Body of pancreas (tissue), 4 donors: ENCODE measurements at places on chromosomes 11 and 22.

GRCh38 chr22:41742918-41743317 is 43.6 kb downstream of the MEI1 start:
- DNase-seq: no peak

DNA sequence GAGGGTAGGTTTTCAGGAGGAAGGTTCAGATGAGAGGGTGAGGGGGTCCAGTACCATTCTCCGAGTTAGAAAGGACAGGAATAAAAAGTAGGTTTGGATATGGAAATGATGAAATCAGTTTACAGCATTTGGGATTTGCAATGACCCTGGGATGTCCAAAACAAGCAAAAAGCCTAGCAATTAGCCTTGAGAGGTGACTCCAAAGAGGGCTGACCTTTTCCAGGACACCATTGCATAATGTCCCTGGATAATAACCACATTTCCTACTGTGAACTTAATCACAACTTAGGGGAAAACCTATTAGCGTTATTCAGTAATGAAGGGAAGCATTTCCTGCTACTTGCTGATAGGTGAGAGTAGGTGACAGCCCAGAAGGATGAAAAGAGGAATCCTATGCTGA is 101.4 kb upstream of the ARHGAP42 start:
- no peak for DNase-seq

DNA sequence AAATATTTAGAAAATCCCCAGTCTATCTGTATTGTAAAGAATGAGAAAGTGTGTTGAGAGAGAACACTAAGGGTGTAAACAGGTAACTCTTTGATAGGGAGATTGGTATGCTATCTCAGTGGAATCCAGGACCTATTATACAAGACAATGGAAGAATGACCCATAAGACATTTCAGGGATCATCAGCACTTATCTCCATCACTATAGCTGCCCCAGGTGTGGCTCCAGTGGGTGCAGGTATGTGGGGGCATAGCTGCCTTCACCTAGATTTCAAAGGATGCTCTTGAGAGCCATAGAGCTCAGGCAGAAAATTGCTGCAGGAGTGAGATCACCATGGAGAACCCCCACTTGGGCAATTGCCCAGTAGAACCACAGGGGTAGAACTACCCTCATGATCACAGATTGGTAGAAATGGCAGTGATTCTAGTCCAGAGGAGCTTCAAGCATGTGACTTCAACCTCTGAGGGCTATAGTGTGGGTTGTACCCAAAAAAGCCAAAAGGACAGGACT is 252.3 kb upstream of the TBCEL start:
- DNase-seq: no peak

DNA sequence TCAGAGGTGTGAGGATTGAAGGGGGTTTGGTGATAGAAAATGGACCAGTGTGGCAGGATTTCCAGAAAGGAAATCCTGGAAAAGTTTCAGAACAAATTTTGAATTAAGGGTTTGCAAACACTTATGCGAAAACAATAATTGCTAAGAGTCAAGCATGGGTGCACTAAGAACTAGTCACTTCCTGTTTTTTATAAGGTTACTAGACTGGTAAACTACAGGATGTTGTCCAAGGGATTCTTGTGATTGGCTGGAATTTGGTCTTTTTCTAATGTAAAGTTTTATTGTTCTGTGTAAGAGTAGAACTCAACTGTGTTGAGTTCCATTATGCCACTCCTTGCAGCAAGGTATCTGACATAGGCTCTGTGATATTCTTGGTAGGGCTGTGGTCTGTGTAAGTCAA is 54.1 kb downstream of the LIF start:
- no peak for DNase-seq

GRCh38 chr11:134845474-134846327 is 433.7 kb upstream of the B3GAT1 start:
- no peak for DNase-seq

GRCh38 chr11:35404388-35404775 is 15.0 kb downstream of the SLC1A2 start:
- peak; percentile 91 for DNase-seq

GRCh38 chr22:47064016-47064415 is 301.6 kb downstream of the TBC1D22A start:
- no peak for DNase-seq

DNA sequence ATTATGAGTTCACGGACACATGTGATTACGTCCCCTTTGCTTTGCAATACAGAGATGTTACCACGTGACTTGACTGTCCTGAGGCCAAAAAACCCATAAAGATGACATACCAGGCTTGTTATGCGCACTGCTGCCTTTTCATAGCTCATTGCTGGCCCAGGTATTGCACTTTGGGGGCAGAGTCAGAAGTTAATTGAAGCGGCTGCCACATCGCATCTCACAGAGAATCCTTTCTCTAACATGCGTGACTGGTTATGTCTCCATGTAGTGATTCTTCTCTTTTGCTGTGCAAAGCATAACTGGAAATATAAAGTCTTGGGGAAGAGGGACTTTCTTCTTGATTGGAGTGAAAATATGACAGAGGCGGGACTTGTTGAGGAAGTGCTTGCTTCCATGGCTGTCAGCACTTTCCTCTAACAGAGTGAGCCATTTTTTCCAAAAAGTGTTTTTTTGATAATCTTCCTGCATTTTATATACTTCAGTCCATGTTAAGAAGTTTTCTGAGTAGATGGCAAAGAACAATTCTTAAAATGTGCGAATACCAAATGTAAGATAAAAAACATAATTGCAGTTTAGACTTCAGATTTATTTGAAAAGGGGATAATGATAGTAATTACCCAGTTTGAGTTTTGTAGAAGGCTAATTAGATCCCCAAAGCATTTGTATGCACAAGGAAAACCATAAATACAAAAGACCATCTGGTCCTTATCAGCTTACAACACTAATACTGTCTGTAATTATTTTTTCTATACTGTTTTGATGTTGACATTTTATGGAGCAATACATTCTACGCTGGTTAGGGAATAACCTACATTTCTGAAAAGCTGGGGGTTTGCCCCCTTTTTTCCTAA is 324.6 kb upstream of the MTNR1B start:
- no peak for DNase-seq
